Erythroblast (primary cell): ENCODE measurements at places on chromosomes 2 and 18.
A peak's percentile ranks its signal among the peaks of the same experiment; 100 is the strongest.

DNA sequence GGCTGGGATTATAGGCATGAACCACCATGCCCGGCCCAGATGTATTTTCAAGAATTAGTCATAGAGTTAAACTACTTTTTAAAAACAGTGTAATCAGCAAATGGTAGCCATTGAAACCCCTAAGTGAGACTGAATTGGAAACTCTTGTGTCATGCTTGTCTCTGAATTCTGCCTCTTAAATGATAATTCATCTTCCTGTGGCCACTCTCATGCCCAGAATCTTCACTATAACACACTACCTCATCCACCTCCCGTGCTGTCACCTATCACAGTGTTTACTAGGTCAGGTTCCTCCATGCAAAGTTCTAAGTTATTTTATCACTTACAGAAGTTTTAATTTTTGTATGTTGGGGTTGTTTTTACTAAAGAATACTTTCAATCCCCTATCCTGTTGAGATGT is 197.5 kb downstream of the PHLPP1 start:
- no peak for DNase-seq

GRCh38 chr2:229174794-229175496 is 96.1 kb downstream of the PID1 start:
- DNase-seq, result no peak

- peak; percentile 22 for DNase-seq
Measured at GRCh38 chr2:54084600-54084999, 30.8 kb upstream of the ACYP2 start.

GRCh38 chr18:54268751-54269150 is 566 bp upstream of the POLI start:
- no peak for DNase-seq

DNA sequence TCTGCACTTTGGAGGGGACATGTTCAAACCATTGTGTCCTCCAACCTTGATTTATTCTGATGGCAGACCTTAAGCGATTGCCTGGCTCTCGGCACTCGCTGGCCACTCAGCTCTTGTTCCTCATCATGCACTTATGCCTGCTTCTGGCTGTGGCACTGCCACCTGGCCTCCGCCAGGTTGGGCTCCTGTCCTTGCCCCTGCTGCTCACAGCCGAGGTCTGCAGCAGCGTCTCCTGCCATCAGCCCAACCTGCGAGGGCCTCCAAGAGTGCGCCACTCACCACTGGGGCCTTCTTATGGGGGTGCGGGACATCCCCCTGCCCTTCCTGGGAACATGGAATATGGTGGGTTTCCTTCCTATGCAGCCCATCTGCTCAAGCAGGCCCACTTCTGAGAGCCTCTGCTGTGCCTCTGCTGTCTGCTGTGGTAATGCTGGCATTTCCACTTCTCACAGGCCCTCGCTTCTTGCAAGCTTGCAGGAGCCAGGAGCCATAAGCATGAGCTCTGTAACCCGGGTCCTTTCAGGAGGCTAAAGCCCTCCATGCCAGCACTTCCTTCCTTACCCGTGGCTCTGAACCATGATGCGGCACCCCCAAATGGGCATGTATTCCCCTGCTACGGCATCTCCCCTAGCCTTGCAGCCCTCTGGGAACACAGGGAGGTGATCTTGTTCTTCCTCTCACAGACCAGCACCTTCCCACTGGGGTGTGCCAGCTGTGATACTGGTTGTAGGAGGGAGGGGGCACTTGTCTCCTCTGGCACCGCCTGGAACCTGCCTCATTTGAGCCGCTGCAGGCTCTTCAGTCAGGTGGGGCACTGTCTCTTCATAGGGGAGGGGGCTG is 58.6 kb upstream of the HS6ST1 start:
- DNase-seq, result no peak

GRCh38 chr2:222730366-222730999 is 59.0 kb downstream of the MOGAT1 start:
- no peak for DNase-seq
